ENCODE measurements at places on chromosomes 2 and 18. TPM values are rescaled to one million over a fixed set of nuclear protein-coding genes. Genes with fewer than 3 reads are reported as not detected.

The GPBAR1 gene
- 0.25 TPM for total RNA-seq

The SERPINB13 gene
- not detected for total RNA-seq

The DSG4 gene
- not detected for total RNA-seq

The CSRNP3 gene
- 7.3 TPM for total RNA-seq

DNA sequence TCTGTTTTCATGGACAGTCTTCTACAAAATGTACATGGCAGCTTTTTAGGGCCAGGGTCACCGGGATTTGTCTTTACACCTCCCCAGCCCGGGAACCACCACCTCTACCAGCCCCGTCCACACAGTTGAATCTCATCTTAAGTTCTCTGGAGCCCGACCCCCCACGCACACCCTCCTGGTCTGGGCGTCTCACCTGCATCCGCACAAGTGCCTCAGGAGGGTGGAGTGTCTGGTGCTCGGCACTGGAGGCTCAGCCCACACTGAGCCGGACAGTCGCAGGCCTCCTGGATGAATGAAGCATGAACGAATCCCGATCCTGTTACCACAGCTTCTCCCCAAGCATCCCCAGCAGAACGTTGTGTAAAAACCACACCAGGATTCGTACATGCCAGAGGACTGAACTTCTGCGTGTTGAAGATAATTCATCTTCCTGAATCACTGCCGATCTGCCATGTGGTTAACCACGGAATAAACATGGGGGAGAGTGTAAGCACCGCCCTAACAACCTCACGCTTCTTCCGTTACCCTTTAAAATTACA lies 162.0 kb downstream of the RTP5 start:
- no peak overlapping the region for H3K4me3 ChIP-seq
- H3K27me3 ChIP-seq: peaks cover 73% of the 10 kb centered on the region
- H3K27ac ChIP-seq: no peak overlapping the region
- H3K4me1 ChIP-seq: peaks cover 5% of the 10 kb centered on the region

- H3K27ac ChIP-seq: no peak overlapping the region
- peaks cover 4% of the 10 kb centered on the region for H3K36me3 ChIP-seq
- H3K4me1 ChIP-seq: peaks cover 18% of the 10 kb centered on the region
- no peak for DNase-seq
- no peaks in the 10 kb centered on the region for H3K27me3 ChIP-seq
Measured at GRCh38 chr2:28415010-28415409, 22.4 kb downstream of the FOSL2 start.

- H3K36me3 ChIP-seq: peaks cover 65% of the 10 kb centered on the region
- no peaks in the 10 kb centered on the region for H3K27me3 ChIP-seq
- H3K27ac ChIP-seq: no peak overlapping the region
- no peak for DNase-seq
- peaks cover 9% of the 10 kb centered on the region for H3K4me1 ChIP-seq
- no peak overlapping the region for H3K4me3 ChIP-seq
Measured at GRCh38 chr2:58215429-58215828, 25.7 kb downstream of the FANCL start.
